ENCODE measurements at places on chromosomes 11 and 22.

DNA sequence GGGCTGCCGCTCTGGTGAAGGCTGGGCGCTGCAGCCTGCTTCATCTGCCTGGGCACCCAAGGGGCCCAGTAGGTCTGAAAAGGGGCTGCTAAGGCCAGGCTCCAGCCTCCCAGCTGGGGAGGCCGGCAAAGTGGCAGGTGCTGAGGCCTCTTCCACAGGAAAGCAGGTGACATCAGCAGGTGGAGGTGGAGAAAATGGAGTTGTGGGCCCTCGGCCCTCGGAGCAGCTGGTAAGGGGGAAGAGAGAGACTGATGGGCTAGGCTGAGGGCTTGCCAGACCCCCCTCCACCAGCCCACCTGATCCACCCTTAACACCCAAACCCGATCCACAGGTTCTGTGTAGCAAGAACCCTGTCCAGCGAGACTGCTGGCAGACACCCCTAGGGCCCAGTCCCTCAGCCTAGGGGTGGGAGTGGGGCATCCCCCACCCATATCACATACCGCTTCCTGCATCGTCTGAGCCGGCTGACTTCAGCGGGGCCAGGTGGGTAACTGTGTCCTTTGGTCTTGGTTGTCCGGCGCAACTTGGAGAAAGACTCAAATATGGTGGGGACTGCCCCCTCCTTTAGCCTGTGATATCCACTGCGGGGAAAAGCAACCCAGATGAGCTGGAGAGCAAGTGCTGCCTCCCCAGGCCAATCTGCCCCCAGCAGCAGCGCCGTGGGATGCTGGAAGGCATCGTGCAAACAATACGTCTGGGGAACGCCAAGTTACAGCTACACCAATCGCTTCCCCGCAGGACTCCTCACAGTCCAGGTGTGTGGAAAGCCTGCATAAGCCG lies 1.5 kb downstream of the THAP7 start:
- no peak for DNase-seq

DNA sequence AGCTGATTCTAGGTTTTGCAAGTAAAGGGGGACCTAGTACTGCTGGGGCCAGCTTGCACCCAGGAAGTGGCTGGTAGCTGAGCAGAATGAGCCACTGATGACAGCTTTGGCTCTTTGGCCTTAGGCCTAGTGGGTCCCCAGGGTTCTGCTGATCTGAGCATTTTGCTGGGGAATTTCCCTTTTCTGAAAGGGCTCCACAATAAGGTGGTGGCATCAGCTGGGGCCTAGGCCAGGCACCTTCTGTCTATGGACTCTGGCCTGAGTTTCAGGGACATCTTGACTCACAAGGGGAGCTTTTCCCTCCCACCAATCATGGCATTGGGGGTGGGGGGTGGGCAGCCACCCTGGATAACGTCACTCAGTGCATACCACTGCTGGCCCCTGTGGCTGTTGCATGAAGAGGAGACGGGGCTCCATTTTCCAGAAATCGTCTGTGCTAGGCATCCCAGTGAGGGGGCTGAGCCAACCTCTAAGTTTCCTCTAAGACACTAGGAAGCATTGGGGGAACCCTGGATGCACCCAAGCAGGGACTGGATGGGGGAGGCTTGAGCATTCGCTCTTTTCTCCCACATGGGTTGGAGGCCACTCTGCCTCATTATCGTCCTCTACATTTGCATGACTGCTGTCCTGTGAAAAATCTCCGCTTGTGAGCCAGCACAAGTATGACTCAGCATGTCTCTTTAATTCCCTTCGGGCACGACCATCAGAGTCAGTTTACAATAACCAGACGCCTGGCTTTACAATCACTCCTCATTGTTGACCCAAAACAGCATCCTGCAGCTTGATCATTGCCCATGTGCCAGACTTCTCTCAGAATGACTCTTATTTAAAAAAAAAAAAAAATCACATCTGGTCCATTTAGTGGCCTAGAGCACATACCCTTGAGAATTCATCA lies 145.0 kb upstream of the THY1 start:
- DNase-seq: no peak

DNA sequence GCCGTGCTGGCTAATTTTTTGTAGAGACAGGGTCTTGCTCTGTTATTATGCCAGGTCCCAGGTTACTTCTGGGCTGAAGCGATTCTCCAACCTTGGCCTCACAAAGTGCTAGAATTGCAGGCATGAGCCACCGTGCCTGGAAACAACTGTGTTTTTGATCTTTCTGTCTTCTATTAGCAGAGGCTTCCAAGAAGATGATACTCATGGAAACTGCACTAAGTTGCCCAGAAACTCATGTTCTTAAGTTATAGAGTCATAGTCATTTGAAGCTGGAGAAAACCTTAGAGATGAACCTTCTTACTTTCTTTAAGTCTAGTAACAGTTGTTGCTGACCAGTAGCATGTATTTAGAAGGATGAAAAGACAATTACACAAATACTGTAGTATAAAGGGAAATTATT lies 37.1 kb upstream of the HSPA8 start:
- DNase-seq: no peak

DNA sequence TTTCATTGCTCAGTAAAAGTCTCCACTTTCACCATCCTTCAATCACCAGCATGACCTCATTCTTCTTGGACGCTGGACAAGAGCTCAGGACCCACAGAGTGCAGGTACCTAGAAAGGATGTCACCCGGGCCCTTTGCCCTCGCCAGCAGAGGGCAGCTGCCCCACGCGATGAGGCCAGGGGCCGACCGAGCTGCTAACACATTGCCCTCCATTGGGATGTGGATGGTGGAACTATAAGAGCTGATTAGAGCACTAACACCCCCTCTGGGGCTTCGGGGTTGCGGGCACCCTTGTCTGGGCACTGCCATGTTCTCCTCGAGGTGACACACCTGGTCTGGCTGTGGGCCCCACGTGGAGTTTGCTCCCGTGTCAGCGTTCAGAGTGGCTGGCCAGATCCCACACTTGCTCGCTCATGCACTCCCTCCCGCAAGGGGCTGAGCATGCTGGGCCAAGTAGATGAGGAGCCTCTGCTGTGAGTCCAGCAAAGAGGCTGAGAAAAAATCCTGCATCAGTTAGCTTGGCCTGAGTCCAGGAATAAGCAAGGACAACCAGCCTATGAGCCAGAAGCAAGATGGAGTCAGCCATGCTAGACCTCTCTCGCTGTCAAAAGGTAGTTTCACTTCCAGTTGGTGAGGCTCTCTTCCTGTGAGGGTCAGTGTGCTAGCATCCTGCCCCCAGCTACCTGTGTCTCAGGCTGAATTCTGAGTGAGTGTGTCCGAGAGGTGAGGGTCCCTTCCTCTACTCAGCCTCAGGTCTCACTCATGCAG lies 9.8 kb downstream of the KRTAP5-6 start:
- DNase-seq: no peak

GRCh38 chr11:61077936-61078335 lies 24.4 kb upstream of the CD5 start:
- no peak for DNase-seq

DNA sequence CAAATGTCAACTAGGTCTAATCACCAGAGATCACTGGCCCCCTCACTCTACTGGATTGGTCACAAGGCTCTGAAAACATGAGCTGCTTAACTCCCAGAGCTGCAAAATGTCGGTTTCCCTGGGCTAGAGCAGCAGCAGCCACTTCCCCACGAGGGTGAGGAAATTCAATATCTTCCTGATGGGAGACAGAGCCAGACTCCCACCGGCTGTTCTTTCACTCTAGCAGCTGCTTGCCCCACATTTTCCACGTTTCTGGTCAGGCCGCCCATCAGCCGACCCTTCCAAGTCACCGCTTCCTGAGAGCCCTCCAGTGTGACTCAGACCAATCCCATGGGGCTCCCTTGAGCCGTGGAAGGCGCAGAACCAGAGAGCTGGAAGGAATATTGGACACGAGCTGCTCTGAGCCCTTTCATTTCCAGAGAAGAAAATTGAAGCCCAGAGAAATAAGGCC lies 227.0 kb downstream of the ADAMTS15 start:
- DNase-seq: no peak

- no peak for DNase-seq
Measured at GRCh38 chr11:132803436-132803835, 728.9 kb downstream of the OPCML start.
